ENCODE measurements at places on chromosomes 7 and 10.
A peak's percentile ranks its signal among the peaks of the same experiment; 100 is the strongest.

DNA sequence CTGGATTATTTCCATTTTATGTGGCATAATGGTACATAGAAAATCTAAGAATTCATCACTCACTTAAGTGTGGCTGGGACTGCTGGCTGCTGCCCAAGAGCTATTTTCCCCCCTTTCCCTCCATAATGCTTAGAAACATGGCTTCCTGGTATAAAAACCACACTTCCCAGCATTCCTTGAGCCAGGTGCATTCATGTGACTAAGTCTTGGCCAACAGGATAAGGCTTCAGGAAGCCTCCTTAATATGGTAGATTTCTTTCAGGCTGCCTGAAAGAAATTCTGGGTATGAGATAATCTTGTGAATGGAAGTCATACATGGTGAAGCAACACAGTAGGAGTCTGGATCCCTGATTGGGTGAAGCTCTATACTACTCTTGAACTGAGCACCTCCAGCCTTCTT lies 178.0 kb downstream of the JAZF1 start:
- peak; percentile 65 for DNase-seq

- no peak for DNase-seq
Observed at GRCh38 chr7:73567846-73568685, 10.3 kb downstream of the TBL2 start.

DNA sequence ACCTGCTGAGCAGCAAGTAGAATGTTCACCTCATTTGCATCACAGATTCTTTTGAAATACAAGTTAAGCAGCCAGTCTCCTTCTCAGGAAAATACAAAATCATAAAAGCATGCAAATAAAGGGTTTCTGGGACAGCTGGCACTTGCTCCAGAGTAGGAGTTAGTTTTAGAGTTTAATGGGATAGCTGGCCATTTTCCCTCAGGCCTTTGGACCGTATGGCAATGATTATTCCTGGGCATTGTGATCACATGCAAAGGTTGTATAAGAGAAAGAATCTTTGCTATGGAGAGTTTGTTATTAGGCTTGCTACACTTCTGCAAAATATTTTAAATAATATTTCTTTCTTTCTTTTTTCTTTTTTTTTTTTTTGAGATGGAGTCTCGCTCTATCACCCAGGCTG lies 240.8 kb downstream of the CDK14 start:
- DNase-seq = no peak

DNA sequence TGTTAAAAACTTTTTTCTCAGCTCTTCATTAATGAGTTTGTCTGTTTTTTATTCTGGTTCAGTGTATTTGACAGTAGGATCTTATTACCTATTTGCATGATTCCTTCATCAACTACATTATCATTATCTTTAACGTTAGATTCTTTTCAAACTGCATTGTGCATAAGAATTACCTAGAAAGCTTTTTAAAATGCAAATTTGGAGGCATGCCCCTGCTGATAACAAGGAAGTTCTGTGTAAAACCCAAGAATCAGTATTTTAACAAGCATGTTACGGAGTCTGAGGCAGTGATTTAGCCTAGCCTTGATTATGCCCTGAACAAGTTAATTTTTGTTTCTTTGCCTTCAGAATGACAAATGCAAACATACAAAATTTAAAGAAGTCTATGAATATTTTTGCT lies 14.2 kb downstream of the AHR start:
- DNase-seq = no peak

GRCh38 chr10:48429309-48429708 lies 122.8 kb downstream of the MAPK8 start:
- no peak for DNase-seq

DNA sequence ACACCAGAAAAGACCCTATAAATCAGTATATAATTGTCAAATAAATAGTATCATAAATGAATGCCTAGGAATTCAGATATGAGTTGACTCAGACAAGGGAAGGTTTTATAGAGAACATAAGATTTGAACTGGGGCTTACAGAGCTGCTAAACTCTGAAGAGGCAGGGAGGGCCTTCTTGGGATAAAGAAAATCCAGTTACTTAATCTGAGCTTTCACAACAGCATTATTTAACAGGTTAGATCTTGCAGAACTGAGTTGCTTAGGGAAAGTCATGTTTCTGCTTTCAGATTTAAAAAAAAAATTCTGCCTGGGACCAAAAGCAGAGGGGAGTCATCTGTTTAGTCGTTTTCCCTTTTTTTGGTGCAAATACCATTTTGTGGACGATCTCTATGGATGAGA lies 594.8 kb upstream of the FZD8 start:
- no peak for DNase-seq

DNA sequence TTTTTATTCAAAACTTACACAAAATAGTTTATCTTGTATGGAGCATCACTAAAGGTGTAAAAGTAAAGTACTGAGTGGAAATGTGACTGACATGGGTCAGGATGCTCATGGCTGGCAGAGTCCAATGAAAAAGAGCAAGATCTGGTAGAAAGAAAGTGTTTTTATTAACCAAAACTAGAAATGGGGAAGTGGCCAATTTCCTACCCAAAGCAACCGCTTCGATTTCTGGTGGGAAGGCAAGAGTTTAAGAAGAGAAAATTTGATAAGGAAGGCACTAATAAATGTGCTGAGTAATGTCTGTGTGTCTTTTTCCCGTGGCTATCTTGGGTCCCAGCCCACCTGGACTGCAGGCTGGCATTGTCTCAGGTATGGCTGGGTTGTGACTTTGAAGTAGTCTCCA lies 277.7 kb downstream of the ANKRD7 start:
- DNase-seq = no peak

DNA sequence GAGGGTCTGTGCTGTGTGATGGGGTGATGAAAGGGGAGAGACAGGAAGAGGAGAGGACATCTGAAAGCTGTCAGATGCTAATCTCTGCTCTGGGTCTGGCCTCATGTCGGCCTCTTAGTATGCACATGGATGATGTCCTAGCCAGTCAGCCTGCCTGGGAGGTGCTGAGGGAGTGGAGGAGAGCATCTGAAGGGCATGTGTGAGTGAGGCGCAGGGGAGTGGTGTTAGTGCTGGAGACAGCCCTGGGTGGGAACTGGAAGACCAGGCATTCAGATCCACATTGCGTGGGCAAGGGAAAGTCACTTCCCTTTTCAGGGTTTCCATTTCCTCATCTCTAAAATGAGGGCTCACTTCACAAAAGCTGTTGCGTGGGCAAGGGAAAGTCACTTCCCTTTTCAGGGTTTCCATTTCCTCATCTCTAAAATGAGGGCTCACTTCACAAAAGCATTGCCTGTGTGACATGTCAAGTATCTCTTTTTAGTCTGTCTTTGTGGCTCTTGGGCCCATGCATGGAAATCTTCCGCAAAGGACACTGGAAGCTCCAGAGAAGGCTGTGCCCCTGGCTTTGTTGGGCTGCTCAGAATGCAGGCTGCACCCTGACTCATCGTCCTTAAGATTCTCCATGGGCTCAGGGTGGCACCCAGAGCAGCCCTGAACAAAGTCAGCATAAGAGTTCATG lies 10.0 kb downstream of the SFTPD start:
- DNase-seq = no peak

GRCh38 chr7:128906001-128906765 lies 4.3 kb downstream of the KCP start:
- DNase-seq = no peak

GRCh38 chr7:55641811-55642210 lies 69.5 kb upstream of the VOPP1 start:
- no peak for DNase-seq

GRCh38 chr10:51302316-51302715 lies 228.0 kb downstream of the PRKG1 start:
- peak; percentile 46 for DNase-seq

- DNase-seq = no peak
Observed at GRCh38 chr10:122754491-122755235, 55.0 kb upstream of the C10orf120 start.

DNA sequence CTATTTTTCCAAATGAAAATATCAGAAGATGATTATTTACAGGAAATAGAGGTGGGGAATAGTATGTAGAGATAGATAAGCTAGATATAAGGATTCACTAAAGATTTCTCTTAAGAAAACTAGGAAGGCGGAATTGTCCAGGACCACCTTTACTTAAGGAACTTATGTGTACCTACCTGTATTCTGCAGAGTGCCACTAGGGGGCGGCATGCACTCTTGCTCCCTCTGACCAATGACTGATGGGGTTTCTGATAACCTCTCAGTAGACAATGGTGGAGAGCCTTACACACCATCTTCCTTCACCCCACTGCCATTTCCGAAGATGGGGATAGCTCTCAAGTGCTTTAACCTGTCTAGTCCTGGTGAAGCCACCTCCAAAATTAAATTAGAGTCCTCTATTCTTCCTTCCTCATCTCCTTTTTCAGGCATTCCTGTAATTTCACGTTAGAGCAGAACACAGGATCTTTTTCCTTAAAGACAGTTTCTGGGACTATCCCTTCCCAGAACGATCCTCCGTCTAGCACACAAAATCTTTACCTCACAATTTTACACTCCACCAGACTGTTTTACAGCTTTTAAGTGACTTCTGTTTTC lies 453.1 kb downstream of the SORCS1 start:
- DNase-seq = peak; percentile 22

DNA sequence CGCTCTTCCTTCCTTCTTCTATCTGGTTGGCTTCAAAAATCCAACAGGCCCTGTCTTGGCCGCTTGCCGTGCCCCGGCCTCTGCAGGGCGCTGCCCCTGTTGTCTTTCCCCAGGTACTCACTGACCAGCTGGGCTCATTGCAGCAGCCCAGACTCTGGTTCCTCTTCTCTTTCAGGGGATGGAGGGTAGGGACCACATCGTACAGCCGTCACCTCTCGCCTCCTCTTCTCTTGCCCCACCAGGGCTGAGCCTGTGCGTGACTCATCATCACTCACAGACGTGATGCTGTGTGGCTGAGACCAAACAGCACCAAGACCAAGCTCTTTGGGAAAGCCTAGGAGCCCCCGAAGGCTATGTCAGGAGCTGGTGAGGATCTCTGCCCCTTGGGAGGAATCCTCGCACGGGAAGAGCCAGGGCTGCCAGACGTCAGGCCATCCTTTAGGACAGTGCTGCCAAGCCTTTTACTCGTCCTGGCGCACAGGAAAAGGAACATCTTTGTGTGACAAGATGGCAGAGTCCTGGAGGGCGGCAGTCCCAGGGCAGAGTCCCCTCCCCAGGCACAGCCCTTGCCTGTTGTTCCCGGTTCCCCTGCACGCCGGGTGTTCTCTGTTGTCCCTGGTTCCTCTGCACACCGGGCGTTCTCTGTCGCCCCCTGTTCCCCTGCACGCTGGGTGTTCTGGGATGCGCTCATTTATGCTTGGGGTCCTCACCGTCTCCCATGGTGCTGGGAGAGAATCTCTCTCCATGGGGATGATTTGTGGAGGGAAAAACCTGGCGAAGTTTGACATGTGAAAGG lies 188.5 kb upstream of the SHH start:
- no peak for DNase-seq

GRCh38 chr10:70492786-70493659 lies 14.5 kb downstream of the PALD1 start:
- no peak for DNase-seq

Measured in fibroblast of pulmonary artery (primary cell).